Activated CD4-positive, alpha-beta T cell treated with anti-CD3 and anti-CD28 coated beads for 4 hours (primary cell): ENCODE measurements at places on chromosomes 2 and 18.

DNA sequence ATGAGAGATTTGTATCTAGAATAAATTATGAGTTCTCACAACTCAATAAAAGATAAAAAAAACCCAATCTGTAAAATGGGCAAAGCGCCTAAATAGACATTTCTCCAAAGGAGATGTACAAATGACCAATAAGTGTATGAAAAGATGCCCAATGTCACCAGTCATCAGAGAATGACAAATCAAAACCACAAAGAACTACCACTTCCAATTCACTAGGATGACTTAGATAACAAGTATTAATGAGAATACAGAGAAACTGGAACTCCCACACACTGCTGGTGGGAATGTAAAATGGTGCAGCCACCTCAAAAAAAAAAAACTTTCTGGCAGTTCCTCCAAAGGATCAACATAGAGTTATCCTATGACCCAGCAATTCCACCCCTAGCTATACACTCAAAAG lies 17.4 kb upstream of the COL6A3 start:
- DNase-seq, result no peak

DNA sequence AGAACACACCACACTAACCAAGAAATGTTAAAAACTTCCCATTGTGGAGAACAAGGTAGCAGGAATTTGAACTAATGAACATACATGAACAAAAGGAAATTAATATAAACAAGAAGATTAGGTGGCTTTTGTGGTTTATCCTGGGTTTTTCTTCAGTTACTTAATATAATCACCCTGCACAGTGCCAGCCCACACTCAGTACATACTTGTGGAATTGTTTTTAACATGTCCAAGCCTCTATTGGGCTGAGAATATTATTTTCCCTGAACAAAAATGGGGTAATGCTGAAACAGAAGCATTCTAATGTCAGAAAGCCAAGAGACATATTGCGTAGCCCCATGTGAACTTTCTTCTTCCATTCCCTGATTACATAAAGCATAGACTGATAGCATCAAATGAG lies 202.8 kb downstream of the DNER start:
- DNase-seq, result no peak

- no peak for DNase-seq
Observed at GRCh38 chr18:57585855-57586250, 649 bp downstream of the FECH start.

DNA sequence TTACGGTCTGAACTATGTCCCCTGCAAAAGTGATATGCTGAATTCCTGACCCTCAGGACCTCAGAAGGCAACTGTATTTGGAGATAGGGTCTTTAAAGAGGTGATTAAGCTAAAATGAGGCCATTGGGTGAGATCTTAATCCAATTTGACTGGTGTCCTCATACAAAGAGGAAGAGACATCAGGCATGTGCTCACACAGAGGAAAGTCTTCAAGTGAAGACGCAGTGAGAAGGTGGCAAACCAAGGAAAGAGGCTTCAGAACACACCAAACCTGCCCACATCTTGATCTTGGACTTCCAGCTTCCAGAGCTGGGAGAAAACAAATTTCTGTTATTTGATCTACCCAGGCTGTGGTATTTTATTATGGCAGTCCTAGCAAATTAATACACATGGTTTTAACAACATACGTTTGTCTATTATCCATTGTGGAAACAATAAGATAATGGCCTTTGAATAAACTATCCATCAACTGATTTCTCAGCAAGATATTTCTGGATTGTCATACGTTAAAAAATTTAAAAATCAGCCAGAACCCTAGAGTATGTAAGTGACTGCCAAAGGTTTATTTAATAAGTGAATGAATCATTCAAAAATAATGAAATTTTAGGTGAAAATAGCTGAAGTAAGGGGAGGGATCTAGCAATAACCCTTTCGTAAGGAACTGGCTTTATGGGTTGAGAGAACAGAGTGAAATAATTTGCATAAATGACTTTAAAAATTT lies 6.5 kb downstream of the WIPF1 start:
- DNase-seq, result no peak

GRCh38 chr2:105005181-105005951 lies 32.5 kb upstream of the MRPS9 start:
- DNase-seq, result no peak

DNA sequence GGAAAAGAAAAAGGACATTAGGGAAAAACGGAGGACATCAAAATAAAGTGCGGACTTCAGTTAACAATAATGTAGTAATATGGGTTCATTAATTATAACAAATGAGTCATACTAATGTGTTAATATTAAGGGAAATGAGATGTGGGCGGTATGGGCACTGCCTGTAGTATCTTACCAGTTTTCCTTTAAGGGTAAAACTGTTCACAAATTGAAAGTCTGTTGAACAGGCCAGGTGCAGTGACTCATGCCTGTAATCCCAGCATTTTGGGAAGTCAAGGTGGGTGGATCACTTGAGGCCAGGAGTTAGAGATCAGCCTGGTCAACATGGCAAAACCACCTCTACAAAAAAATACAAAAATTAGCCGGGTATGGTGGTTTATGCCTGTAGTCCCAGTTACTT lies 56.8 kb upstream of the PMAIP1 start:
- DNase-seq, result no peak

GRCh38 chr2:145091967-145092366 lies 572.0 kb upstream of the ZEB2 start:
- DNase-seq, result no peak

DNA sequence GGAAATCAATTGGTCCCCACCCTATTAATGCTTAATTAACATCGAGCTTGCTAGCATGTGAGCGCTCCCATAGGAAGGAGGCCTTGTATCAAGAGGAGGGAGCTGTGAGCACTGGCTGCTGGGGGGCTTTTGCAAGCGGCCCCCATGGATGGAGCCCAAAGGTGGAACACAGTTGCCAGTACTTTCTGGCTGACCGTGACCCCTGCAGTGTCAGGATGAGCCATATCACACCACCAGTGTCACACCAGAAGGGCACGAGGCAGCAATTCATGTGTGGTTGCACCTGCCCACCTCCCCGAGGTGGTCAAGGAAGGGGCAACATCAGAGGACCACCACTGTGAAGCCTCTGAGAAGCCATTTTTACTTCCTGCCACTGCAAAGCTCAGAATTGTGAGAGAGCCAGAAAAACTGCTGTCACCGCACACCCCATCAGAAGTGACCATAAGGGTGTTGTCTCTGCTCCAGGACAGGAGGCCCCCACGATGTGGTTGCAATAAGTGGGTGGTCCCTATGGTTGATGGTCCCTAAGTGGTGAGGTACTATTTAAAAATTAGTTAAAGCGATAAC lies 99.8 kb upstream of the RAB6C start:
- DNase-seq, result no peak

DNA sequence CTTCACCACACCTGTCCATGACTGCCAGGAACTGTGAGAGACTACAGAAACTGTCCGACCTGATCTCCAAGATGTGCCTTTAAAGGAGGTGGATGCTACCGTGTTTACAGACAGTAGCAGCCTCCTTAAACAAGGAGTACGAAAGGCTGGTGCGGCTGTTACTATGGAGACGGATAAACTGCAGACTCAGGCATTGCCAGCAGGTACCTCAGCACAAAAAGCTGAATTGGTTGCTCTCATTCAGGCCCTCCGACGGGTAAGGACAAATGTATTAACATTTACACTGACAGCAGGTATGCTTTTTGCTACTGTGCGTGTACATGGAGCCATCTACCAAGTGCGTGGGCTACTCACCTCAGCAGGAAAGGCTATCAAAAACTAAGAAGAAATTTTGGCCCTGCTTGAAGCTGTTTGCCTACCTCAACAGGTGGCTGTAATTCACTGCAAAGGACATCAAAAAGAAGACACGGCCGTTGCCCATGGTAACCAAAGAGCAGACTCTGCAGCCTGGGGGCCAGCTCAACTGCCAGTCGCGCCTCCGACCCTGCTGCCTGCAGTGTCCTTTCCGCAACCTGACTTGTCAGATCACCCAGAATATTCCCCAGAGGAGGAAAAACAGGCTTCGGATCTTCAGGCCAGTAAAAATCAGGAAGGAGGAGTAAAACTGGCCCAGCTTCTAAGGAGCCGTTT lies 30.9 kb downstream of the SKA1 start:
- DNase-seq, result no peak

DNA sequence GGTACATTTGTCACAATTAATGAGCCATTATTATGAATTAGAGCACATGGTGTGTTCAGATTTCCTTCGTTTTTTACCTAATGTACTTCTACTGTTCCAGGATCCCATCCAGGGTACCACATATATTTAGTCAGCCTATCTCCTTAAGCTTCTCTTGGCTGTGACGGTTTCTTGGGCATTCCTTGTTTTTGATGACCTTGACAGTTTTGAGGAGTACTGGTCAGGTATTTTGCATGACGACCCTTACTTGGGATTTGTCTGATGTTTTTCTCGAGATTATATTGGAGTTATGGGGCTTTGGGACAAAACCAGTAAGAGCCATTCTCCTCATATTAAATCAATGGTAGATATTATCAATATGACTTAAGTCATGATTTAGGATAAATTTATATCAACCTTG lies 10.2 kb upstream of the LRP2 start:
- DNase-seq, result no peak

DNA sequence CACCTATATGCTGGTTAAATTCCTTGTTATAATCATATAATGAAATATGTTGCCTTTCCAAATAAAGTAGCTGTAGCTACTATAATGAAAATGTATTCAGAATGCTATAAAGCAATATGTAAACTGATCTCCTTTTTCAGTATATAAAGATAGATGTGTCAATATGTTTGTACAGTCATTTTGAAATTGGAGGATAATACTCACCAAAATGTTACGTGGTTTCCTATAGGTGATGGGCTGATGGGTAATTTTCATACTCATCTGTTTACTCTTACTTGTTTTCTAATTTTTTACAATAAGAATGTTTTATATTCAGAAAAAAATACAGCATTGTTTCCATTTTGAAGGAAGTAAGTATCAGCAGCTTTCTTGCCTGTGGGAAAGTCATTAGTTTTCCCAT lies 70.2 kb downstream of the PRKRA start:
- DNase-seq, result no peak

DNA sequence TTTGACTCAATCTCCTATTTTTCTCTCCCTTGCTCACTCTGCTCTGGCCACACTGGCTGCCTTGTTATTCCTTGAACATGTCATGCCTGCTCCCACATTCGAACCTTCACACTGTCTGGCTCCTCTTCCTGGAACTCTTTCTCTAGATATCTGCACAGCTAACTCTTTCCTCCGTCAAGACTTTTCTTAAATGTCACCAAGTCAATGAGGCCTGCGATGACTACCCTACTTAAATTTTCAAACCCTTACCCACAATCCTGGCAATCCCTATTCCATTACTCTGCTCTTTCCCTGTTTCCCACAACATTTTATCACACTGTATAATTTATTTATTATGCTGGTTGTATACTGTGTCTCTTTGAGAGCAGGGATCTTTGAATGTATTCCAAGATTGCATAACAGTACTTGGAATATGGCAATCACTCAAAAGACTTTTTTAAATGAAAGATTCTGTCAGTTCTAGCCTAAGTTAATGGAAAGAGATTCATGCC lies 206.2 kb downstream of the SRBD1 start:
- no peak for DNase-seq

DNA sequence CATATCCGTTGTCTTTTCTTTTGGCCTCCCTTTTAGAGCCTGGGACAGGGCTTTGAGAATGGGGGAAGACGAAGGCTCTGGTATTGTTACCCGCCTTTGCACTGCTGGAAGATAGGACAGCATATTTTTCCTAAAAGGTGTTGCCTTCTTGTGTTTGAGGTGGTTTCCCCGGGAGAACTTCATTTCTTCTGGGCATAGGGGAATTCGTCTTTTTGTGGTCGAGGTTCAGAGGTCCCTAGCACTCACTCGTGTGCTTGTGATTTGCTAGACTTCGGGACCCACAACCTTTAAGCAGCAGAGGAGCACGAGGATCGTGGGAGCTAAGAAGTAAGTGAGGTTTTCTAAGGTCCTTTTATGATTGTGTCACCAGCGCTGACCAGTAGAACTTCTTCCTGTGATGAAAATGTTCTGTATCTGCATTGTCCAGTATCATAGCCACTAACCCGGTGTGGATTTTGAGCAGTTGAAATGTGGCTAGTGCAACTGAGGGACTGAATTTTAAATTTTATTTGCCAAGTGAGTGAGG lies 611 bp downstream of the ZNF512 start:
- no peak for DNase-seq

- no peak for DNase-seq
Observed at GRCh38 chr2:109497911-109498870, 115.6 kb downstream of the SEPTIN10 start.

DNA sequence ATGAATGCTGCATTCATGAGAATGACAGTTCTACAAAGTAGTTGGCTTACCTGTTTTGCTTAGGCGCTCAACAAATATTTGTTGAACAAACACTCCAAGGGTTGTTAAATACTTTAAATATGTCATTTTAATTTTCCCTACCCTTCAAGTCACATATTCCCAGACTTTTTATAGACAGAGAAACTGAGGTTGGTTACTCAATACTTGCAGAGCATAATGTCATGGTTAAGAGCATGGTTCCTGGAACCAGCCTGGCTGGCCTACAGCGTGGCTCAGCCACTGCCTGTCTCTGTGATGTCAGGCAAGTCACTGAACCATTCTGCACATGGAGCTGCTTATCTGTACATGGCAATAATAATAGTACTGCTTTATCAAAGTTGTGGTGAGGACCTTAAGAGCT lies 120.0 kb upstream of the STK17B start:
- no peak for DNase-seq

DNA sequence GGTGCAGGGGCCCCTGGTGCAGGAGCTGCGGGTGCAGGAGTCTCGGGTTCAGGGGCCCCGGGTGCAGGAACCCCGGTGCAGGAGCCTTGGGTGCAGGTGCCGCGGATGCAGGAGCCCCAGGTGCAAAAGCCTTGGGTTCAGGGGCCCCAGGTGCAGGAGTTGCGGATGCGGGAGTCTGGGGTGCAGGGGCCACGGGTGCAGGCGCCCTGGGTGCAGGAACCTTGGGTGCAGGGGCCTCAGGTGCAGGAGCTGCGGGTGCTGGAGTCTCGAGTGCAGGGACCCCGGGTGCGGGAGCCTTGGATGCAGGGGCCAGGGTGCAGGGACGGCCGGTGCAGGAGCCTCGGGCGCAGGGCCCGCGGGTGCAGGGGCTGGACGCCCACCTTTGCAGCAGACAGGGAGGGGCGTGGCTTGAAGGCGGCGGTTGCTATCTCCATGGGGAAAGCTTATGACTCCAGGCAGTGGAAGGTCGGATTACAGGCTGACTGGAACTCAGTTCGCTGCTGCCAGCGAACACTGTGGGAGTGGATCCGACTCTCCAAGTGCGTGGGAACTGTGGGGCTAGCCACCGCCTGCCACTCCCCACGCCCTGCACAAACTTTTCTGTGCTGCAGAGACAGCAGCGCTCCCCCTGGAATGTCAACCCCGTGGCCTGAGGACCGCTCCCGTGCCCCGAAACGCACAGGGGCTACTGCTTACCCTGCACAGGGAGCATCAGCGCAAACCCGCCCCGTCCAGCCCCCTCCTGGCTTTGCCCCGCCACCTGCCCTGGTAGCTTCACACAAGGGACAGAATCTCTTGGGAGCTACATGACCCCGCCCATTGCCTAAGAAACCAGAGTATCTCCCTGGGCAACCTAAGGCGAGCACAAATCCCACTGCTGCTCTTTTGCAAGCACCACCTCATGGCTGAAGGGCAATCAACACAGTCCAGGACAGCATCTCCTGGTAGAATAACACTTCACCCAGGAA lies 40.3 kb downstream of the COPS9 start:
- DNase-seq, result no peak
